Umbilical cord (tissue), 2 donors: ENCODE measurements at places on chromosomes 5 and 9.

DNA sequence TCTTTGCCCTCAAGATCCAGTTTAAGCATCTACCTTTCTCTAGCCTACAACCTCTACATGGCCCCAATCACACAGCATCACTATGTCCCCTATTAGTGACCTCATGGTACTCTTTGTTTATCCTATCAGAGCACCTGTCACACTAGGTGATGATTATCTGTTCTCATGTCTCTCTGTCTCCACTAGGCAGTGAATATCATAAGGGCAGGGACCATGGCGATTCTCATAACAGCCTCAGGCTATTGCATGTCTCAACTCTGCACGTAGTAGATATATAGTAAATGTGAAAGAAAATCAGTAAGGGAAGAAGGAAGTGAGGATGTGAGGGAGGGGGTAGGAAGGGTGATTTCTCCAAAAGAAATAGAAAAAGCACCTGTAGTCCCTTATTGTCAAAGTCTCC lies 311.0 kb downstream of the NSG2 start:
- DNase-seq = no peak

- DNase-seq = no peak
Measured at GRCh38 chr9:129054163-129054851, 17.9 kb downstream of the MIGA2 start.

DNA sequence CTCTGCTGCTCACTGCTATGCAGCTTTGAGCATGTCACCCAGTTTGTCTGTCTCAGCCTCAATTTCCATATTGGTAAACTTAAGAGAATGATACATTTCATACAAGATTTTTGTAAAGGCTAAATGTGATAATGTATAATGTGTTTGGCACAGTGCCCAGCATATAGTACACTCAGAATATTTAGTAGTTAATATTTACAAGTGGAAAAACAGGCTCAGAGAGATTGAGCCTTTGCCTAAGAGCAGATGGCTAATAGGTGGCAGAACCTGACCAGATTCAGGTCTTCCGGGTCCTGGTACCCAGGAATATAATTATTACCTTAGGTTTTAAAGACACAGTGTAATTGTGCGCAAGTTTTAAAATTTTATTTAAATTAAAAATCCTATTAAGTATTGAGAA lies 46.8 kb upstream of the KIAA1958 start:
- DNase-seq = no peak

DNA sequence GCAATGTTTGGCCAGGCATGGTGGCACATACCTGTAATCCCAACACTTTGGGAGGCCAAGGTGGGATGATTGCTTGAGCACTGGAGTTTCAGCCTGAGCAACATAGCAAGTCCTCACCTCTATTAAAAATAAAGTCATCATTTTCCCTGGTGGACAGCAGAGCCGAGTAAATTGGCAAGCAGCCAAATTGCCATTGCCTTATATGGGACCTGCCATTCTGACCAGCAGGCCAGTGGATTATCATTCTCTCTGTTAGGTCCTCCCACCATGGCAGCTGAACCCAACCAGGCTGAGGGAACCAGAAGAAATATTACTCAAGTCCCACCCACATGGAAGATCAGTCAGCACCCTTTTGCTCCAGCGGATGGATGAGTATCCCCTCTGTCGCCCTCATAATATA lies 1829.9 kb downstream of the EFNA5 start:
- DNase-seq = no peak

DNA sequence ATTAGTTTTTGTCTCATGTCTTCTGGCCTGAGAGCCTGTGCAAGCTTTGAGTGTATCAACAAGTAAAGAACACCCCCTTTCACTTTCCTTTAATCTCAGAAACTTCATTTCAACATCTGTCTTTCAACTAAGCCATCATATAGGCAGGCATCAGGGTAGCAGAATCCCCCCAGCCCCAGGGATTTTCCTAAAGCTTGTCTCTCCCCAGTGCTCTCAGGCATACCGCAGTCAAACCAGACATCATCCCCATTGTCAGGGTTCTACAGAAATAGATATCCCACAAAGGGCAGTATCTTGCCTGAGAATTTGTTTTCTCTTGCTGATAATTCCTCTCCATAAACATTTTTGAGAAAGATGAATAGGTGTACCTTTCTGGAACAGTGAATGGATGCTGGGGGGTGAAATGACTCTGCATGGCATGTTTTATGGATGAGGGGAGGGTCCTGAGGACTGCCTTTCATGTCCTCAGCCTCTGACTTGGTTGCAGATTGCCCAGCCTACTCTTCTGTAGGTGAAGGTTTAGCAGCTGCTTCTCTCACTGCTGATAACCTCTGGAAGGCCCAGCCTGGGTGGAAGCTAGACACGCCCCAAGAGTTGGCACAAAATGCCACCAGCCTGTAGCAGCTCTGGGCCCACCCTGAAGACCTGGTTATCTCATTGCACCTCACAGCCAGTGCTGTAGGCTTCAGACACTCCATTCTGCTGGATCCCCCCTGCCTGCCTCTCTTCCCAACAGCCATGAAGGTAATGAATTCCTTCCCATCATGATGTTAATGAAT lies 20.5 kb upstream of the SHB start:
- no peak for DNase-seq

DNA sequence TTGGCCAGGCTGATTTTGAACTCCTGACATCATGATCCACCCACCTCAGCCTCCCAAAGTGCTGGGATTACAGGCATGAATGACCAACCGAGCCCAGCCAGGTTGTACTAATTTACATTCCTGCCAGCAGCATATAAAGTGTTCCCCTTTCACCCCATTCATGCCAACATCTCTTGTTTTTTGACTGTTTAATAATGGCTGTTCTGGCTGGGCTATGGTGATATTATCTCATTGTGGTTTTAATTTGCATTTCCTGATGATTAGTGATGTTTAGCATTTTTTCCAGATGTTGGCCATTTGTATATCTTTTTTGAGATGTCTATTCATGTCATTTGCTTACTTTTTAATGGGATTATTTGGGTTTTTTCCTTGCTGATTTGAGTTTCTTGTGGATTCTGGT lies 87.3 kb downstream of the INVS start:
- DNase-seq = no peak

DNA sequence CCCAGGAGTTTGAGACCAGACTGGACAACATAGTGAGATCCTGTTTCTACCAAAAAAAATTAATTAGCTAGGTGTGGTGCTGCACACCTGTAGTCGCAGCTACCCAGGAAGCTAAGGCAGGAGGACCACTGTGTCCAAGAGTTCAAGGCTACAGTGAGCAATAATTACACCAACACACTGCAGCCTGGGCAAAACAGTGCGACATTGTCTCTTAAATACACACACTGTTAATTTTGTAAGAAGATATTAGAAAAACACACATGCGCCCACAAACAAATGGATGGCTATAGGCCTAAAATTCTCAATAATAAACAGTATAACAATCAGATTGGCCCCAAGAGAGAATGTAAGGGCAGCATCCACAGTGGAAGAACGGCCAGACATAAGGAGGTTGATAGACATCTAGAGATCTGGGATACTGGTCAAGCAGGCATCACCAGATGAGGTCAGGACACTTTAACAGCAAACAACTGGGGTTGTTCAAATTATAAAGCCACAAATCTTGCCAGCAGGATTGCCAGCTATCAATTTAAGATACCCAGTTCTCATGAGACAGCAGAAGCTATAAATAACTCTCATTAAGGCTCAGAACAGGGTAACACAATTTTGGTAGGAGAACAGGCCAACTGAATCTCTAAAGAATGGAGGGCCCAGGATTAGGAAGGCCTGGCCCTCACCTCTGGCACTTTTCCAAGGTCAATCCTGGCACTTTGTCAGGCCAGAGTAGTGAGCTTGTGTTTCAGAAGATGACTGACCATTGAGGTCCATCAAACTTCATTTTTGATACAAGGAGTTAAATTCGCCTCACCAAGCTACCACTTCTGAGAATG lies 29.5 kb downstream of the GOLPH3 start:
- DNase-seq = no peak

GRCh38 chr5:77400645-77401044 lies 91.5 kb downstream of the WDR41 start:
- no peak for DNase-seq

DNA sequence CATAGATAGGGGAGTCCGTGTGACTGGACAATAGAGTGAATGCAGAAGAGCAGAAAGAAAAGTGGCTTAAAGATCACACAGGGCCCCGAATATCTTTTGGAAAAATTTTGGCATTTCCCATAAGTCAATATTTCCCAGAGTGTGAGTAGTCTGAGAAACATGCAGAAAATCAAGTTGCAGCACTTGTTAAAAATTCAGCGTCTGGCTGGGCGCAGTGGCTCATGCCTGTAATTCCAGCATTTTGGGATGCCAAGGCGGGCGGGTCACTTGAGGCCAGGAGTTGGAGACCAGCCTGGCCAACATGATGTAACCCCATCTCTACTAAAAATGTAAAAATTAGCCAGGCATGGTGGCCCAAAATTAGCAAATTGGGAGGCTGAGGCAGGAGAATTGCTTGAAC lies 227.0 kb downstream of the DRD1 start:
- peak; percentile 40 for DNase-seq

- DNase-seq = no peak
Measured at GRCh38 chr9:87564111-87564510, 66.4 kb downstream of the DAPK1 start.

GRCh38 chr9:86602715-86603114 lies 248.5 kb upstream of the TUT7 start:
- DNase-seq = no peak

- DNase-seq = no peak
Measured at GRCh38 chr5:95983080-95983479, 21.4 kb upstream of the ELL2 start.

GRCh38 chr9:110099236-110100095 lies 108.5 kb downstream of the C9orf152 start:
- DNase-seq = peak; percentile 90

DNA sequence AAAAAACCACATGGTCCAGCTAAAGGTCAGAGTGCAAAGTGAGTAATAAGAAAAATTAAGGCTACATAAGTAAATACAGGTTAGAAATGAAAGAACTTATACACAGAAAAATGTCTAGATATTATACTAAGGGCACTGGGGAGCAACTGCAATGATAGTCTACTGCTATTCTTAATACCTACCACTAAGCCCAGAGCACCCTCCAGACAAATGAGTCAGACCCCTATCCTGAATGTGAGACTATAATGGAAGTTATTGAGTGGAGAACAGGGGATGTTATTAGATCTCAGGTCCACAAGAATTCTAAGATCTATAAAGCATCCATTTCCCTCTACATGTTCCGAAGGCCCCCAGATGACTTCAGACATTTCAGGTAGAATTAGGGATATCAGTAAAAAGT lies 438.3 kb downstream of the PRELID2 start:
- no peak for DNase-seq
